ENCODE measurements at places on chromosomes 4 and X. TPM values are rescaled to one million over a fixed set of nuclear protein-coding genes. Genes with fewer than 3 reads are reported as not detected.

SHISA3 gene
- 1.5 TPM for total RNA-seq

ATP1B4 gene
- not detected for total RNA-seq

UCP1 gene
- total RNA-seq, result not detected

CXCL3 gene
- 12.9 TPM for total RNA-seq

SLC16A2 gene
- total RNA-seq, result 13.8 TPM

CSAG1 gene
- total RNA-seq, result not detected

DNA sequence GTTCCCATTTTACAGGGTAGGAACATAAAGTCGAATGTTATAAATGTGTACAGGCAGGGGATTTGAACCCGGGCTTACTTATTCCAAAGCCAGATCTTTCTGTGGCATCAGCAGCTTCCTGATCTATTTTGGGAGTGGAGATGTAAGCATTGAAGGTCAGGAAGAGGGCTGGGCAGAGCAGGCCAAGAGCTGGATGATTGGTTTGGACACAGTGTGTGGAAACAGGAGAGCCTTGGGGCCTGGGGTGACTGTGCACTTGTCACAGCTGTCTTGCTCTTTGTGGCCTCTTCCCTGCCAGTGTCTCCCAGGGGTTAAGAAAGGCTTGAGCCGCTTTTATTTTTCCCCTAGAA lies 127.9 kb upstream of the ENPP6 start:
- H3K27ac ChIP-seq, result peak overlapping the region; percentile 99
- H3K4me1 ChIP-seq, result peaks cover 49% of the 10 kb centered on the region
- H3K36me3 ChIP-seq, result no peaks in the 10 kb centered on the region
- DNase-seq, result no peak
- no peaks in the 10 kb centered on the region for H3K27me3 ChIP-seq

DNA sequence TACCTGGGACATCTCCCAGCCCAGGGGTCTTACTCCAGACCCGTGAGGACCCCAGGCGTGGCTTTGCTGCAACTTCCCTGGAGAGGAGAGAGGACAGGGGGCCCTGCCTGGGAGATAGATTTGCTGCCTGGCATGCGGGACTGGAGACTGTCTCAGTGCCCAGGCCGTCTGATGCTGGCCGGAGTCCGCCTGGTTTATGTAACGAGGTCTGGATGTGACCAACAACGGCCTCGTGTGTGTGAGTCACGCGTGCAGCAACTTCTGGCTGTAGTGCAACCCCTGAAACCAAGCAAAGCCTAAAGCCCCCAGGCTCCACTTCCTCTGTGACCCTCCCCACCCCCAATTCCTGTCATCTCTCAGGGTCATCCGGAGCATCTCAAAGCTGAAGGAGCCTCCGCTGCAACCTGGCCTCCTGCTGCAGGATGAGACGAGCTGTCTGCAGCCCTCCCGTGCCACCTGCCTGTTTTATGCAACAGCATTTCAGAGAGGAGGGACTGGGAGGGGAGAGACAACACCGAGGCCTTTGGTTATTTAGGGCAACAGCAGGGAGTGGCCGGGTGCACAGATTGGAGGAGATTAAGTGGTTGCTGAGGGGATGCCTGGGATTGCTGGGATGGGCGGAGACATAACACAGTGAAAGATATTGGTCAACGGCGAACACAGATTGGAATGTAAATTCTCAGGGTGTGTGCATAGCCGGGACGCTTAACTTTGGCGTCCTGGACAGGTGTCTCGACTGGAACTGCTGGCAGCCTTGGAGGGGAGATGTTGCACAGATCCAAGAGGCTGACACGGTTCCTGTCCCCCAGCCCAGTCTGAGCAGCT lies 16.0 kb downstream of the XG start:
- peak; percentile 77 for DNase-seq
- H3K4me3 ChIP-seq, result no peak overlapping the region
- peaks cover 16% of the 10 kb centered on the region for H3K4me1 ChIP-seq
- H3K27me3 ChIP-seq, result no peaks in the 10 kb centered on the region

GRCh38 chr4:178462710-178463109 lies 1020.5 kb upstream of the AGA start:
- no peak for DNase-seq
- no peaks in the 10 kb centered on the region for H3K4me1 ChIP-seq
- H3K36me3 ChIP-seq, result no peaks in the 10 kb centered on the region
- no peak overlapping the region for H3K4me3 ChIP-seq
- no peaks in the 10 kb centered on the region for H3K27me3 ChIP-seq

DNA sequence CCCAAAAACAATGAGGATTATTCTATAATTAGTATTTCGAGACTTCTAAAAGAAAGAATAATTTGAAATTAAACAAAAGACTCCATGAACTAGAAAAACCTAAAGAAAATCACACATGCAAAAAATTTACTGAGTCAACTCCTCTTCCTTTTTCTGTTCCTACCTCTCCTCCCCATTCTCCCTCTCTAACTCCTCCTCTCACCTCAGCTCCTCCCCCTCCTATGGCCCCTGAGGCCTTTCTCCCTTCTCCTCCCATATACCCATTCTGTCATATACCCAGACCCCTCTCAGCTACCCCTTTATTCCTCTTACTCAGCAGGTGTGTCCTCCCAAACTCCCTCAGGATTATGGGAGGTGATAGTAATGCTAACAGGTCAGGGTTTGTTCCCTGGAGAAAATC lies 57.4 kb downstream of the SERTM2 start:
- H3K27ac ChIP-seq, result no peak overlapping the region
- no peak for DNase-seq
- no peak overlapping the region for H3K4me3 ChIP-seq
- no peaks in the 10 kb centered on the region for H3K36me3 ChIP-seq
- H3K27me3 ChIP-seq, result no peaks in the 10 kb centered on the region

GRCh38 chr4:184649971-184650855 lies 675 bp downstream of the PRIMPOL start:
- no peaks in the 10 kb centered on the region for H3K36me3 ChIP-seq
- H3K4me3 ChIP-seq, result peak overlapping the region; percentile 81
- peak; percentile 44 for DNase-seq
- H3K27ac ChIP-seq, result peak overlapping the region; percentile 92

DNA sequence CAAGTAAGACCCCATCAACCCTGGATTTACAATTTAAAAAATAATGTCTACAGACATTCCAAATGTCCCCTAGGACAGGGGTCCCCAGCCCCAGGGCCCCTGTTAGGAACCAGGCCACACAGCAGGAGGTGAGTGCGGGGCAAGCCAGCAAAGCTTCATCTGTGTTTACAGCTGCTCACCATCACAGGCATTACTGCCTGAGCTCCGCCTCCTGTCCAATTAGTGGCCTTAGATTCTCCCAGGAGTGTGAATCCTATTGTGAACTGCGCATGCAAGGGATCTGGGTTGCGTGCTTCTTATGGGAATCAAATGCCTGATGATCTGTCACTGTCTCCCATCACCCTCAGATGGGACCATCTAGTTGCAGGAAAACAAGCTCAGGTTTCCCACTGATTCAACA lies 146.1 kb downstream of the ATP10D start:
- no peaks in the 10 kb centered on the region for H3K36me3 ChIP-seq
- H3K27me3 ChIP-seq, result no peaks in the 10 kb centered on the region
- H3K4me3 ChIP-seq, result no peak overlapping the region

All from hepatocyte (in vitro differentiated cells).